ENCODE measurements at places on chromosomes 7 and 10.

GRCh38 chr10:123537188-123537961 lies 128.8 kb upstream of the GPR26 start:
- no peak for DNase-seq

DNA sequence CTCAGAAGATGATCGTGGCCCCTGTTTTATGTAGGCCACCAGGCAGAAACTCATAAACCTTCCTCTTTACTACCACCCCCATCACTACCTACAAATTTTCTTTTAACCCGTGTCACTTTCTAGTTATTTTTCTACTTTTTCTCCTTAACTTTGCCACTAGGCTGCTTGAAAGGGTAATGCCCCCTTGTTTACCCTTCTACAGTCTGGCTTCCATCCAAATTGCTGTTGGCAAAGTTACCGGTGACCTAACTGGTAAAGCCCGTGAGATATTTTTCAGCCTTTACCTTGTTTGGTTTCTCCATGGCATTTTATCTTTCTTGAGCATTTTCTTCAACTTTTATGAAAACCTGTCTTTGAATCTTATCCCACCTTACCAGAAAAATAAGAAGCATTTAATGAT lies 153.0 kb downstream of the WNT2 start:
- DNase-seq, result no peak

- DNase-seq, result no peak
Observed at GRCh38 chr7:102260856-102261255, 25.8 kb upstream of the SH2B2 start.

- peak; percentile 5 for DNase-seq
Observed at GRCh38 chr10:95832216-95833041, 75.3 kb upstream of the CC2D2B start.

DNA sequence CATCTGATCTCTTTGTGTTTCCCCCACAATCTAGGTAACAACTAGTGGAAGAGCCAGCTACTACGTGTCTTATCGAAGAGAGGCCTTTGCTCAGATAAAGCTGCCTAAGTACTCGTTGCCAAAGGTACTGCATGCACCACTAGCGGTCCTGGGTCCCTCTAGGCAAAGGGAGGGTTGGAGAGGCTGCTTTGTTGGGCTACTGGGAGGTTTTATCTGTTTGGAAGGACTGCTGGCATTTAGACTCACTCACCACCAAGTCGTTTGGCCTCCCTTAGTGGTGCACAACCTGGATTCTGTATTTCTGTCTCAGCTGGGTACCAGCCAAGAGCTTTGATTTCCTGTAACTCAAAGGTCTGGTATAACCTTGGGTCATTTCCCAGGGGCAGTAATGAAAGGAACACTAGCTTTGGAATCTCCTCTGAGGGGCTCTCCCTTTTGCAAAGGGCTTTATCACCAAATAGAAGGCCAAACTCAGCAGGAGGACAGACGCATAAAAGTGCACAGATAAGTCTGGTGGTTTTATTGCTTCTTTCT lies 498.3 kb downstream of the SORCS3 start:
- DNase-seq, result no peak

- no peak for DNase-seq
Observed at GRCh38 chr10:71882813-71883659, 32.0 kb upstream of the PSAP start.

- DNase-seq, result no peak
Observed at GRCh38 chr7:101357433-101357832, 5.2 kb upstream of the COL26A1 start.
